ENCODE measurements at places on chromosomes 16 and 17.

GRCh38 chr17:83012868-83013778 is 66.3 kb upstream of the METRNL start:
- no peak for DNase-seq

GRCh38 chr17:17709815-17710321 is 28.6 kb downstream of the RAI1 start:
- no peak for DNase-seq

- no peak for DNase-seq
These were observed 28.4 kb upstream of the NAGLU start for GRCh38 chr17:42507671-42508070.

GRCh38 chr17:52824542-52824941 is 666.0 kb upstream of the CA10 start:
- no peak for DNase-seq

- DNase-seq, result no peak
These were observed 2.5 kb upstream of the BANP start for GRCh38 chr16:87948735-87949070.

GRCh38 chr17:27241346-27241946 is 52.5 kb upstream of the WSB1 start:
- DNase-seq, result no peak

DNA sequence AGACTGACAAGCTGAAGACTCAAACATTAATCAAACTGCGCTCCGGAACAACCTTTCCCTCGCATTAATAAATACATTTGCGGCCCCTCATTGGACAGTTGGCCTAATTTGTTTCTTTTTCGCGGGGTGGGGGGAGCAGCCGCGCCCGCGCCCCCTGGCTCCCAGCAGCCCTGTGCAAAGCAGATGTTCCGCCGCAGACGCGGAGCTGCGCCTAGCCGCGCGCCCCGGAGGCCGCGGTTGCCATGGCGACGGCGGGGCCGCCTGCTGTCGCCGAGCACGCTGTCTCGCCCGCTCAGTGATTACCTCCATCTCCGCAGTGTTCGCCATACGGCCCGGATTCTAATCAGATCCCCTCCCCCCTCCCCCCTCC is 25.5 kb downstream of the COPZ2 start:
- peak; percentile 94 for DNase-seq

DNA sequence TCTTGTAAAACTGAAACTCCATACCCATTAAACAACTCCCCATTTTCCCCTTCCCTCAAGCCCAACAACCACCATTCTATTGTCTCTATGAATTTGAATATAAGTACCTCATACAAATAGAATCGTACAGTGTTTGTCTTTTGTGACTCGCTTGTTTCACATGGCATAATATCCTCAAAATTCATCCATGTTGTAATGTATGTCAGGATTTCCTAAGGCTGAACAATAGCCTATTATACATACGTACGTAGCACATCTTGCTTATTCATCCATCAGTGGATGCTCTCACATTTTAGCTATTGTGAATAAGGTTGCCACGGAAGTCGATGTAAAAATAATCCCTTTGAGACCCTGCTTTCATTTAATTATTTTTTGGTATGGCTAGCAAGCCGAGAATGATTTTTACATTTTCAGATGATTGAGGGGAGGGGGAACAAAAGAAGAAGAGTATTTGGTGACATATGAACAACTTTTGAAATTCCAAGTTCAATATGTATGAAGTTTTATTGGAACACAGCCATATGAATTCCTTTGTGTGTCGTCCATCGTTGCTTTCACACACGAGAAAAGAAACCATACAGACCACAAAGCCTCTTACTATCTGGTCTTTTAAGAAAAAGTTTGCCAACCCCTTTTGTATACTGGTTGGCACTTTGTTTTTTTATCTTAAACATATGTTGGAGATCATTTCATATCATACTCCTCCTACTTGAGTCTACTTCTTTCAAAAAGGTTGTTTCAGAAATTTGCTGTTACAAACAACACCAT is 371.2 kb downstream of the NPIPA8 start:
- no peak for DNase-seq

DNA sequence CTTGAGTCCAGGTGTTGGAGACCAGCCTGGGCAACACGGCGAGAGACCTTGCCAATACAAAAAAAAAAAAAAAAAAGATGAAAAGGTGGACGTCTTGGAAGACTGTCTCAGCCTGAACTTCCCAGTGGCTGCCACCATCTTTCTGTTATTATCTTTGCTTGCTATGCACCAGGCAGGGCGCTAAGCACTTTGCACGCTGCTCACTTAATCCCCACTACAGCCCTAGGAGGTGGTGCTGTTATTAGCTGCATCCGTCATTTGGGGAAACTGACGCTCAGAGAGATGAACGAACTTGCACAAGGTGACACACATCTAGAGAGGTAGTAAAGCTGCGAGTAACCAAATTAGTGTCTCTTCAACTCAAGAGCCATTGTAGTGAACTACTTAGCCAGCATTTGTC is 708 bp upstream of the CPPED1 start:
- no peak for DNase-seq

GRCh38 chr17:43449470-43450248 is 34.1 kb upstream of the DHX8 start:
- DNase-seq, result no peak

GRCh38 chr17:56290802-56291118 is 137.5 kb downstream of the ANKFN1 start:
- DNase-seq, result no peak

GRCh38 chr17:35906926-35907637 is 23.5 kb downstream of the RDM1 start:
- no peak for DNase-seq

GRCh38 chr16:9219813-9220212 is 128.4 kb downstream of the HAPSTR1 start:
- peak; percentile 68 for DNase-seq

GRCh38 chr17:51263006-51263405 is 2.7 kb downstream of the UTP18 start:
- no peak for DNase-seq

DNA sequence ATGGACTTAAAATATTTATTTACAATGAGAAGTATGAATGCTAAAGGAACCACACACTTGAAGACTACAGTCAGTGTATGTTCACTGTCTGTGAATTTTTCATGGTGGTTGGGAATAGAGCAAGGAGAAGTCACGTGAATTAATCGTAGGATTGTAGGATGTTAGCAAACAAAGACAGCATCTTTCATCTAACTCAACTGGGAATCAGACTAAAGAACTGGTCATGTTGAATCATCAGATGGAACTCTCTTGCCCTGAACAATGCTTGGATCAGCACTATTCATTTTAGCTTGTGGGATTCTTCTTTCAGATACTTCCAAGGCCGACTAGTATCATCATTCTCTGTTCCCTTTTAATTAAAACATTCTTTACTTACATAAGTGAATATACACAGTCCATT is 18.1 kb downstream of the KCNJ2 start:
- no peak for DNase-seq

DNA sequence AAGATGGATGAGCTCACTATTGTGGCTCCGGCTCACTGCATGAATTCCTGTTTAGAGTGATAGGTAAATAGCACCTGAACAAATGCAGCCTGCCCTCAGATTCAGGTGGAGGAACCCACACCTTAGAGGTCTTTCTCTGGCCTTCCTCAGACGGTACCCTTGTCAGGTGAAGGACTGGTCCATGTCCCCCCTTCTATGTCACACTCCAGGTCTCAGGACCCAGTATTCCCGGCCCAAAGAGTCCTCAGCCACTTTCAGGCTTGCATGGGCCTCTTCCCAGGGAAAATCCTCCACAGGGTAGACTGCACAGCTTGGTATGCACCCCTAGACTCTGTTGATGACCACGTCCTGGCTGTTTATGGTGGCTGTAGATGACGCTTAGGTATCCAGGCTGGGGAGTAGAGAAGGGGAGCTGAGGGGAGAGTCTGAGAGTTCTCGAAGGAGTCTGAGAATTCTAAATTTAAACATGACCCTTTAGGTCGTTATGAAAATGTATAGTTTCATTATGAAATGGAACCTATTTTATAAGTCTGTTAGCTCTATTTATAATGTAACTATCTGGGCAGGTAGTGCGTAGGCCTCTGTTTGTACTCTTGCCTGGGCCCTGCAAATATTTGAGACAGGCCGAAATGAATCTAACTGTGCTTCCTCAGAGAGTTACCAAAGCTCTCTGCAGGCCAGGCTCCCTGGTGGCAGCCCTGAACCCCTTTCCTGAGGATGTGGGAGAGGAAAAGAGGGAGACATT is 32.5 kb upstream of the CCR7 start:
- no peak for DNase-seq

DNA sequence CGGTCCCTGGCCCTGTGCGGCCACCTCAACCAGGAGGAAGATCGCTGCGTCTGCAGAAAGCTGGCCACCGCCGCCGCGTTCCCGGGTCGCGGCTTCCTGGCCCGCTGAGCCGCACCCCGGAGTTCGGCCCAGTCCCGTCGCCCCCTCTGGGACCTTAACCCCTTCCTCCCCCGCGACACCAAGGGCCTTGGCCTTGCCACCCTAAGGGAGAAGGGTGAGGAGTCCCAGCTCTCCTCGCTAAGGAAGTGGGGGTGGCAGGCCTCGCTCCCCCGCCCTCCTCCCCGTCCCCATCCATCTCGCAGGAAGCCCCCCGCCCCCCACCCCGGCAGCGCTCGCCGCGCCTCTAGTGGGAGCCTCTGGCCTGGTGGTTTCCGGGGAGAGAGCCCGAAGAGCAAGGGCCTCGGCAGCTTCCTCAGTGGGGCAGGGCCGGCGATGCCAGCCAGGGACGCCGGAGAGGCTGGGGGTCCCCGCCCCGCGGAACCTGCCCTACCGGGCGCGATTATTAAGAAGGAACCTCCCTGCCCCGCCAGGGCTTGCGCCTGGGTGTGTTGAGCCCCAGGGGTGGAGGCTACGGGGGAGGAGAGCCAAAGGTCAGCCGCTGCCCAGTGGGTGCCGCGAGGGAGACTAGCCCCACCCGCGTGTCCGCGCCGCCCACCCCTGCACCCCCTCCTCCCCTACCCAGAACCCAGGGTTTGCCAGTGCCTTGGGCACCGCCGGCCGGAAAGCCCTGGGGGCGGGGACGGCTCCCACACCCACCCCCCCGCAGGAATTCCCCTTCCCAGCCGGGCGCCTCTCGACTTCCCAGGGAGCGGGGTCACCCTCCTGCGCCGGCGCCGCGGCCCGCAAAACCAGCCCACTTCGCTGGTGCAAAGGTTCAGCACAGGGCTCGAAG is 6.8 kb downstream of the CBX4 start:
- DNase-seq, result peak; percentile 80

DNA sequence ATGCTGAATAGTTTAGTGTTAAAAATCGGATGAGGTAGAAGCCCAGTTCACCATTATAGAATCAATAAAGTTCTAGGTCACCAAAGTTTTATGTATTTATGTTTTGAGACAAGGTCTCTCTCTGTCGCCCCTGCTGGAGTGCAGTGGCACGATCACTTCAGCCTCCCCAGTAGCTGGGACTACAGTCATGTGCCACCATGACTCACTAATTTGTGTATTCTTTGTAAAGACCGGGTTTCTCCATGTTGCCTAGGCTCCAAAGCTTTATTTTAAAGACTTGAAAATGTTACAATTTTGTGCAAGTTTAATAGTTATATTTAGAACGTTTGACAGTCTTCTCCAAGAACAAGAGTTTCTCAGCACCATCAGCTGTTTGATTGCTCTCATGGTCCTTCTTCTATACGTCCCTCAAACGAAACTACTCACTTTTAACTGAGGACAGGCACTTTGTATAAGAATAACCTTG is 32.1 kb downstream of the NDE1 start:
- peak; percentile 26 for DNase-seq

DNA sequence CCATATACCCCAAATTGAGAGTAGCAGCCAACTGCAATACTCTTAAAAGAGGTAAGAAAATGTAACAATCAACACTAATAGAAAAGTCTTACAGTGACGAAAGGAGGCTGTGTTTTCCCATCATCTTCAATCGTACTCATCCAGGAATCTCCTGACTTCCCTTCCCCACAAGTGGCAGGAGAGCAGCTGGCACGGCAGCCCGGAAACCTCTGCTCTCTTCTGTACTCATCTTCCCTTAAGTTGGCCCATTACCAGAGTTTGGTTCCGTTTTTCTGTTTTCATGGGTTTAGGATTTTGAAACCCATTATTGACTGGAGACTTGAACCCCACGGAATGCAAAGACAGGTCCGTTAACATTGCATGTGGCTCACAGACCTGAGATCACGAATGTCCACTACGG is 11.7 kb upstream of the CD300H start:
- DNase-seq, result no peak

DNA sequence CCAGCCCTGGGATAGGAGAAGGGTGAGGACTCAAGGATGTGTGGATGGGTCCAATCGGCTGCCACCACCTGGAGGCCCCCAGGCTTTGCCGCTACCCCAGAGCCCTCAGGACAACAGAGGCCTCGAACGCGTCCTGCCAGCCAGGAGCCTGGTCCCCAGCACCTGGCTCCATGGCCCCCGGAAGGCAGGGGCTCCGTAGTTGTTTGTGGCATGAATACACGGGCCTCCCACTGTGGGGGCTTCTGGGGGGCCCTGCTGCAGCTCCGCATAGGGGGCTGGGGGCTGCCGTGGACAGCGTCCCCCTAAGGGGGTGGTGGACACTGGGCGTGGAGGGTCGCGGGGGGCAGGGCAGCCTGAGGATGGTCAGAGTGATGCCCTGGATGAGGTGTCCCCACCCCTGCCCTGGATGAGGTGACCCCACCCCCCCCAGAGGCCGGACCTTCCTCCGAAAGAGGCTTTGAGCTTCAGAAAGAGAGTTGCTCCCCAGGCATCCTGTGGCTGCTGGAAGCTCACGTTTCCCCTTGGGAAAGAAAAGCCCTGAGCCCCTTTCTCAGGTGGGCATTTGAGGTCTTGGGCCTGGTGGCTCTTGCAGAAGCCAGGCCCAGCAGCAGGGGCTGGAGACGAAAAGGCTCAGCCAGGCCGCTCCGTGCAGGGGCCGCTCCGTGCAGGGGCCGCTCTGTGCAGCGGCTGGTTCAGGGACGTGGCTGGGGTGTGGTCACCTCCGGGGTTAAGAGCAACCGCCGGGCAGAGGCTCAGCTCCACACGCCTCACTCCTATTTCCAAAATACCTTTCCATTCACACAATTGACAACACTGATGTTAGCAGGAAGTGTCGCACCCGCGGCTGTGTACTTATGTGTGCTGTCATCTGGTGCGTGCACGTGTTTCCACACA is 40.3 kb upstream of the GNG13 start:
- no peak for DNase-seq

- no peak for DNase-seq
These were observed 206.5 kb upstream of the GOT2 start for GRCh38 chr16:58940609-58941008.

- DNase-seq, result peak; percentile 42
These were observed 36.4 kb downstream of the SNX20 start for GRCh38 chr16:50644729-50645128.

GRCh38 chr16:64711026-64711425 is 410.8 kb downstream of the CDH11 start:
- no peak for DNase-seq

DNA sequence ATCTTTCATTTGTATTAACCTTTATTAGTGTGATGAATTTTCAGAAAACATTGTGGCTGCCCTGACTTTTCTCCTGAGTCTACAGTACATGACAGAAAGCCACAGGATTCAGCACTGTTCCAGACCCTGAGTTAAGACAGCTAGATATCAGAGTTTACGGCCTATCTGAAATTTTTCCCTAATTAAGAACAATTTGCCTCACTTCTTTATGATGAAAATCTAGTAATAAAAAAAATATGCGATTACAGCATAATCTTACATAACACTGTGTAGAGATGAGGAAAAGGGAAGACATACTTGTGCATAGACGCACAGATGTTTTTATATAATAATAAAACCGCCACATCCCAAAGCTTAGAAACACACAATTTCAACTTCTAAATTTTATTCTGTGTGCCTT is 7.3 kb downstream of the SPOP start:
- no peak for DNase-seq

- DNase-seq, result peak; percentile 83
These were observed 9.8 kb upstream of the TBX2 start for GRCh38 chr17:61389670-61390478.

- DNase-seq, result no peak
These were observed 50.5 kb upstream of the CCL1 start for GRCh38 chr17:34413443-34414119.

All from neural progenitor cell (in vitro differentiated cells).